ENCODE measurements at places on chromosomes 12 and 14.

GRCh38 chr12:12398026-12398859 lies 41.4 kb downstream of the BORCS5 start:
- no peak for DNase-seq

- no peak for DNase-seq
These were observed 2.5 kb upstream of the AMIGO2 start for GRCh38 chr12:47082283-47082682.

GRCh38 chr12:119744900-119745606 lies 77.1 kb downstream of the PRKAB1 start:
- DNase-seq, result no peak

GRCh38 chr12:111330800-111331752 lies 37.8 kb downstream of the PHETA1 start:
- DNase-seq, result no peak

GRCh38 chr12:115640929-115641328 lies 636.6 kb downstream of the MED13L start:
- DNase-seq, result no peak

GRCh38 chr12:108559748-108560147 lies 1.2 kb downstream of the SART3 start:
- no peak for DNase-seq

DNA sequence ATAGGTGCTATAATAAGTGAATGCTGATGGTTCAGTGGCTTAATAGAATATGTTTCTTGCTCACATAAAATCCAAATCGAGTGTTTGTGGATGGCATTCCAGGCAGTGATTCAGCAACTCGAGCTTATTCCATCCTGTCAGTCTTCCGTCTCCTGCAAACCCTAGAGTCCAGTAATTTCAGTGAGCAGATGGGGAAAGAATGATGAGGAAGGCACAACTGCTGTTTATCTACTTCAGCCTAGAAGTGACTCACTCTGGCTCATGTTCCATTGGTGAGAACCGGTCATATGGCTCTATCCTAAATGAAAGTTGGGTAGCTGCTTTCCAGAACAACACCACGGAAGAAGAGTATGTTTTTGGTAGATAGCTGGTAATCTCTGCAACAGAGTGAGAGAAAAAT lies 421.8 kb upstream of the PDE3A start:
- no peak for DNase-seq

DNA sequence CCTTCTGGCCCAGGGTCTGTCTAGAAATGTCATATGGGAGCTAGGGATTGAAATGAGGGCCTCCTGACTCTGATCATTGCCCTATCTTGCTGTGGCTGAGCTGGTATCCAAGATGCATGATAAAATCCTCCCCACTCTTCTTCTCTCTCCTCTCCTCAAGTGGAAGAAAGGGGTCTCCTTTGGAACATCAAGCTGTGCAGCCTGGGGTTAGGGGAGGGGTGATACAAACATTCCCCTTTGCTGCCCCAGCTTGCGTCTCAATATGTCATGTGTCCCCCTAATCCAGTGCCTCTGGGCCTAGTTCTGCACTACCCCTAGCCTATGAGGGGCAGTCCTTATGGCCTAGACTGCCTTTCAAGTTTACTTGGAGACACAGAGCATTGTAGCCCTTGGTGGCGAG lies 8.5 kb downstream of the RDH16 start:
- no peak for DNase-seq

- no peak for DNase-seq
These were observed 57.8 kb downstream of the CLMN start for GRCh38 chr14:95261616-95262510.

Measured in stimulated activated CD4-positive, alpha-beta T cell treated with anti-CD3 and anti-CD28 coated beads, Interleukin-15, amount 100 ng/mL, for 1 hour (primary cell).